ENCODE measurements at places on chromosomes 11 and 22.

GRCh38 chr22:50695421-50696250 is 23.0 kb downstream of the SHANK3 start:
- DNase-seq: no peak

- DNase-seq: no peak
Observed at GRCh38 chr11:122690384-122690783, 34.9 kb downstream of the UBASH3B start.

- no peak for DNase-seq
Observed at GRCh38 chr11:64366751-64367150, 7.8 kb downstream of the RPS6KA4 start.

DNA sequence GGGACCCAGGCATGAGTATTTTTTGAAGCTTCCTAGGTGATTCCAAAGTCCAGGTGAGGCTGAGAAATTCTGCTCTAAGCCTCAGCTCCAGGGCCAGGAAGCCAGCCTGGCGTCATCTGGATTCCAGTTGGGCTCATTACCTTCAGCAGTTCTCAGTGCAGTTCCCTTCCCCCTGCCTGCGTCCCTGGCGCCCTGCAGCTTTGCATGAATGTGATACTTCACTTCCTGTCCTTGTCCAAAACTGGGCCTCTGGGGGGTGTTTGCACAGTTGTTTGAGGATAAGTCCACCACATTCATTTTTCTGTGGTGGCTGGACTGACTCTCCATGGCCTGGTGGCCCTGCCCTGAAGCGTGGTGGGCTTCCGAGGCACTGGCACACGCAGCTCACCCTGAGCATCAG is 98.1 kb downstream of the TENM4 start:
- peak; percentile 22 for DNase-seq

DNA sequence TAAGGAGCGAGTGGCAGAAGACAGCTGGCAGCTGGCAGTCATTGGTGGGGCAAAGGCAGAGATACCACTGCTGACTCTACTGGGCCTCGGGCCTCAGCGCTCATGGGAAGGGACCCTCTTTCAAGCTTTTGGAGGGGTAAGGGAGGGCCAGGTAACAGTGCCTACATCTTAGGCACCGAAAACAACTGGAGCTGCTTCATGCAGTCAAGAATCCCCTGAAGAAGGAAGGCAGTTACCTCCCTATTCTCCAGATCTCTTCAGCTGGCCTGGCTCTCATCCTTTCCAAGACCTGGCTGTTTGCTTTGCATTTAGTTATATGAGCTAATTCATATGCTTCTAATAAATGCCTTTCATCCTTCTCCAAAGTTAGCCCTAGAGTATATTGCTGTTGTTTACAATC is 15.8 kb upstream of the ZNF74 start:
- no peak for DNase-seq
